ENCODE measurements at places on chromosomes 3 and 15.

GRCh38 chr15:45884755-45885445, 250.1 kb downstream of the SQOR start:
- no peak for DNase-seq

DNA sequence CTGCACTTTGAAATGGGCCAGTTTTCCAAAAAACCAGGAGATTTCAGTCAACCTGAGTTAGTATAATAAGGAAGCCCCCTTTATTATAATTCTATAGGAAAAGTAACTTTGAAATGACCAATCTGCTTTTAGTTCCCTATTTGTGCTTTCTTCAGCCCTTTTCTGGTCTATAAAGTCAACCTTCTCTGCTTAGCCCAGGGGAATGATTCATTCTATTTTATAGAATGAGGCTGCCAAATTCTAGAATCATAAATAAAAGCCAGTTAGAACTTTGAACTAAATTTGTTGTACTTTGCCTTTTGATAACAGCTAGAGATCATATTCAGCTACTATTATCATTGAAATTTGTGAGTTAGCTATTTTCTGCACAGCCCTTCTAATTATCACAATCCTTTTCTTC, 24.7 kb downstream of the CIP2A start:
- DNase-seq, result no peak

DNA sequence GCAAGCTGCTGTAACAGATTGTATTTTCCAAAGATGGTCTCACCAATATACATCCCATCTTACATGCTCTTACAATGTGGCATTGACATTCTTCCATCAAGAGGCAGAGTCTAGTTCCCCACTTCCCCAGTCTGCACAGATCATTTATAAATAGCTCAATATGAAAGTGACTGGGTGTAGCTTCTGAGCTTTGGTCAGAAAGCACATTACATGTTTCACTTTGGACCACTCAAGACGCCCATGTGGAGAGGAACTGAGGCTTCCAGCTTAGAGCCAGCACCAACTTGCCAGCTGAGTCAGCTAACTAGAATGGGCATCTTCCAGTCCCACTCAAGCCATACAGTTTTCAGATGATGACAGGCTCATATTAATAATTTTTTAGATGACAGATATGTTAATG, 45.5 kb downstream of the GREM1 start:
- DNase-seq, result no peak

- no peak for DNase-seq
Observed at GRCh38 chr3:193270451-193270850, 29.4 kb downstream of the PLAAT1 start.

DNA sequence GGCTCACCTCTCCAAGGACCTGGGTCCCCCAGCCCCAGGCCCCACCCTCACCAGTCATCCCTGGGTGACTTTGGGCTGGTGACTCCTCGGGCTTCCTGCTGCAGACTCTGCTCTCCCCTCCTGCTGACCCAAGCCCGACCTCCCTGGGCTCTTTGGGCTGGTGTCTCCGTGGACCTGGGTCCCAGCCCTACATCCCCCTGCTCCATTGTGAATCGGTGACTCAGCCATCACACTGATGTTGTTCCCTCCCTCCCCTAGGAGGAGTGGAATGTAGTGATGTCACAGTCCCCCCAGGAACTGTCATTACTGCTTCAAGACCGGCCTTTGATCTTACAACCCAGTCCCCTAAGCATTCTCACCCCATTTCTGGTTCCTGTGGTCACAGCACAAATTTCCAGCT, 83.7 kb downstream of the ADAMTS7 start:
- no peak for DNase-seq

GRCh38 chr3:30141927-30142326, 464.5 kb upstream of the TGFBR2 start:
- DNase-seq, result no peak

GRCh38 chr15:57789225-57789624, 82.7 kb downstream of the POLR2M start:
- no peak for DNase-seq

DNA sequence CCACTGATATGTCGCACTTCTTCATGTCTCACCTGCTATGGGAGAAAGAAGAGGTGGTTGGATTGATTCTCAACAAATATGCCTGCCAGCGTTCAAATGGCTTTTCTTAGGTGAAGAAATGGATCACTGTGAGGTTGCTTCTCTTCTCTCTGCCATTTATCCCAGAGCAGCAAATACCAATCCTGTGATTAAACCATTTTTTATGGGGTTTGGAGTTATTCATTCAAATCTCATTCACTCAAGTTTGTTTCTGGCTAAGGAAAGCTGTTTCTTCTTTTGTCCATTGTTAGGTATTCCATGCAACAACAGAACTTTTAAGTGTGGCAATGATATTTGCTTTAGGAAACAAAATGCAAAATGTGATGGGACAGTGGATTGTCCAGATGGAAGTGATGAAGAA, 12.2 kb upstream of the C3orf52 start:
- DNase-seq, result no peak

DNA sequence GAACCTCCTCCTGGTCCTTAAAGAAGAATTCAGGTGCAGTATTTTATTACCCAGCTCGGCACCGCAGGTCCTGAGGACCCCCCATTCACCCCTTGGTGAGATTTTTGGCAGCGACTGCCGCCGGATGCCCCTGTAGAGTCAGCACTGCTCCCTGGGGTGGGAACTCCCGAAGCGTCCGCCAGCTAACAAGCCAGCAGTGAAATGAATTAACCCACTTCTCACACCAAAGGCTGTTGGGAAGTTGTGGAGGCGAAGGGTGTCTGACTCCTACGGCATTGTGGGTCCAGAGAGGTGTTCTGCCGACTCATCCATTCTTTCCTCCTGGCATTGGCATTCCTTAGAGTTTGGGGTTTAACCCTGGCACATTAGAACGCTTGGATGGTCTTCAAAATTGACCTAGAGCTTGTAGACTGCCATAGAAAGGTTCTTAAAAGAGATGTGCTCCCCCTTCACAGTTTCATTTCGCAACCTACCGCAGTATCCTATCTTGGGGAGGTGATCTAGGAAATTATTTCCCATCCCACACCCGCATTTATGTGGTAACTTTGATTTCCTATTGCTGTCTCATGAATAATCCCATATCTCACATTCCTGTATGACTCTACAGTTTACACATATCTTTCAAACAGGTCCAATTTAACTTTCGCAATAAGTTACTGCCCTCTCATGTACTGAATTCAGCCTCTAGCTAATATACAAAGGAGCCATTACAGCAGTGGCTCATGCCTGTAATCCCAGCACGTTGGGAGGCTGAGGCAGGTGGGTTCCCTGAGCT, 879 bp upstream of the EIF5A2 start:
- DNase-seq, result no peak

GRCh38 chr3:69445024-69445423, 59.1 kb upstream of the FRMD4B start:
- no peak for DNase-seq

DNA sequence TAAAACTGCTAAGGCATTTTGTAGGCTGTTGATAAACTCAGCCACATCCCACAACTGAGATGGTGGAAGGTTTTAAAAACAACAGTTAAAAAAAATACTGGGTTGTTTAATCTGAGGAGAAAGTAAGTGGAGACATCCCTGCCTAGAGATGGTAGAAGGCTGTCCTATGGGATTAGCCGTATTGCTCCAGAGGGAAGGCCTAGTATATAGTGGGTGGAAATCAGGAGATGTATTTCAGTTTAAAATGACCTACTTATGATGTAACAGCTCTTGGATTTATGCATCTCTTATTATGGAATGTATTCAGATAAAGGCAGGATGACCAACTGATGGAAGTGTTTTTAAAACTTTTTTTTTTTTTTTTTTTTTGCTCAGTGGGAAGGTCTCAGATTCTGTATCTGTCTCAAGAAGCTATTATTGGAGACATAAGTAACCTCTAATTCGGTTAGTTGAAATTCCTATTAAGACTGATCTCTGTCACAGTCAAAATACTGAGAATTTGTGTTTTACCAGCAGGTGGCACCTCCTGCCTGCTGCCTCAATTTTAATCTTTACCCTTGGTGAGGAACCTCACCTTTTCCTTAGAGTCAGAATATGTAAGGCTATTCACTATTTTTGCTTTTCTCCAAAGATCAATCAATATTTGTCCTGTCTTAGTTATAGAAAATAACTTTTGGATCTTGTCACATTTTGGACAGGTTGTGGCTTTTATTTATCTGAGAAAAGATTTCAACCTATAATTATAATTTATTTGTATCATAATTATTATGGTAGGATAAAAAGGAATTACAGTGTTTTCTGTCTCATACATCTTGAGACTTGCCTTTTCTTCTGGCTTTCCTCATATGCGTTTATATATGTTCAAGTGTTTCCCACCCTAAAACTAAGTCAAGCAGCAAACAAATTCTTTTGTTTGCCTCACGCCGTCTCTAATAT, 63.0 kb downstream of the VPS8 start:
- no peak for DNase-seq

- DNase-seq, result no peak
Observed at GRCh38 chr15:84006421-84006820, 229.2 kb upstream of the GOLGA6L4 start.

DNA sequence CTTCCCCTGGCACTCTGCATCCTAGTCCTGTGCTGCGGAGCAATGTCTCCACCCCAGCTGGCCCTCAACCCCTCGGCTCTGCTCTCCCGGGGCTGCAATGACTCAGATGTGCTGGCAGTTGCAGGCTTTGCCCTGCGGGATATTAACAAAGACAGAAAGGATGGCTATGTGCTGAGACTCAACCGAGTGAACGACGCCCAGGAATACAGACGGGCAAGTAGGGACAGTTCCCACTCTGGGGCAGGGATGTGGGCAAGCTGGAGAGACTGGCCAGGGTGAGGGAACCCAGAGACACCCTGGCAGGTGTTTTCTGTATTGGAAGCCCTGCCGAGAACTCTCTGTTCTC, 247 bp downstream of the FETUB start:
- no peak for DNase-seq

GRCh38 chr3:110576960-110577359, 494.7 kb upstream of the NECTIN3 start:
- DNase-seq, result no peak

GRCh38 chr15:41254560-41254959, 23.5 kb downstream of the CHP1 start:
- no peak for DNase-seq

DNA sequence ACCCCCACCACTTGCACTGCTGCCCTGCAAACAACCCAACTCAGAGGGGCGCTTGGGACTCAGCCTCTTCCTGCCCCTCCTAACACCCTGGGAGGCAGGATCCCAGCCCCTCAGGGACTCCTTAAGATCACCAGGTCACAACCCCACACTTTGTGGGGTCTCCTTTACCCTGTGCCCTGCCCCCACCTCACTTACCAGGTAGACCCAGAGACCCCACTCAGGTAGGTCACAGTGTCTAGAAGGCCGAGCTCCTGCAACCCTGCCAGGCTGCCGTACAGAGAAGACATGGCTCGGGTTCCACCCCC, 9.1 kb downstream of the PLA2G4F start:
- no peak for DNase-seq

DNA sequence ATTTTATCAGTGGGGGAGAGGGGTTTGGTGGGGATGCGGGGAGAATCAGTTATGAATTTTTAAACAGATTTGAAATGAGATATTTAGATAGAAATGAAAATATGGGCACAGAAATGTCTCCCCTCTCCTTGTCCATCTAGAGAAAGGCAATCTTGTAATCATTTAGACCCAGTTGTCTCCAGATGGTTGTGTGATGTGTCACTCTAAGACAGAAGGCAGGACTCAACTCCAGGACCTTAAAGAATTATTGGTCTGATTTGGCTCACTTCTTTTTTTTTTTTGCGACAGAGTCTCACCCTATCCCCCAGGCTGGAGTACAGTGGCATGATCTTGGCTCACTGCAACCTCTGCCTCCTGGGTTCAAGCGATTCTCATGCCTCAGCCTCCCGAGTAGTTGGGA, 77.2 kb downstream of the EOMES start:
- no peak for DNase-seq

GRCh38 chr15:68192804-68193486, 12.2 kb downstream of the CALML4 start:
- DNase-seq, result no peak

DNA sequence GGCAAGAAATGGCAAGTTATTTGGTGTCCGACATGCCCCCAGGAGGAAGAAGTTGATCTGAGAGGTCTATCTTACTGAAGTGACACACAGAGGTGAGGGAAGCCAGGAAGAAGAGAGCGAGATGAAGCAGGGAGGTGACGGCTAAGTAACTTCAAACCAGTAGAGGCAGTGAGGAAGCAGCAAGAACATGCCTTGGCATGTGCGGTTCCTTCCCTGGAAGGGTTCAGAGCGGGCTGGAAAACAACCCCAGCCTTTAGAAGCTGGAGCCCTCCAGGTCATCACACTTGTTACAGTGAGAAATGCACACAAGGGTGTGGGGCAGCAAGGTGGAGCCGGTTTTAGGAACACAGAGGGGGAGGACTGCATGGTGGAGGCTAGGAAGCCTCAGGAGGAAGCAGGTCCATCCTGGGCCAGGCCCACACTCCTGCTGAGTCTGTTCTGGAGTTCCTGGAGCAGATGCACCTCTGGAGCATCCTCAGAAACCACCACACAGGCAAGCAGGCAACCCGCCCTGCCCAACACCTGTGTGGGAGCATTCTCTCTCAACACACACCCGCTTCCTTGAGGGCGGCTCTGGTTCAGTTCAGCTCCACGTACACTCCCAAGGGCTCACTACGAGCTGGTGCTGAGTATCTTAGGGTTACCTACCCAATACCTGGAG, 47.1 kb downstream of the POC1A start:
- no peak for DNase-seq

DNA sequence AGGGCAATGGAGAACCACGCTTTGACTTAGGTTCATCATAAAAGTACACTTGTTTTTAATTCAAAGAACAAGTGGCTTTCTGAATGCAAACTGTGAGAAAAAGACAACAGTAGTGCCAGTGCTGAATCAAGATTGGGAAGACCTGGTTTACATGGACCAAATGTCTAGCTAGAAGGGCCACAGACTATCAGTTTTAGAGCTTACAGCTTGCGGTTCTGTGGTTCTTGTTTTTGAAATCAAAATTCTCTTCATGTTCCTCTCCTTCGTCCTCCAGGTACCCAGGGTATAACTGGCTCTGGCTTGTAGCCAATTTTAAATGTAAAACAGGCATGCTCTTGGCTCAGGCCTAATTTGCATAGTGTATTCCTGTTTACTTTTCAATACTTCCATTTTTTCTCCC, 124.6 kb downstream of the TGFBR2 start:
- DNase-seq, result no peak

- DNase-seq, result no peak
Observed at GRCh38 chr3:159322322-159322939, 520.6 kb downstream of the MFSD1 start.

DNA sequence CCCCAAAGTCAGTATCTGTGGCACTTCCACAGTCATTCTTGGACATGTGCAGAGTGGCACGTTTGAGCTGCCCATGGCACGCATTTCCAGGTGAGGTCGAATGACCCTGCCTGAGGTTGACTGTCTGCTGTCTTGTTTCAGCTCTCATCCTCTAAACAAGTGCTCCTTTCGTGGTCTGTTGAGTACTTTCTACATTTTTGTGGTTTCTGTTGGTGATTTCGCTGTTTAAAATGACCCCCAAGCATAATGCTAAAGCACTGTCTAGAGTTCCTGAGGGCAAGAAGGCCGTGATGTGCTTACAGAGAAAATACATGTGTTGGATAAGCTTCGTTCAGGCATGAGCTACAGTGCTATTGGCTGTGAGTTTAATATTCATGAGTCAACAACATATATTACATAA, 40.0 kb upstream of the SAMMSON start:
- DNase-seq, result no peak

Data from NCI-H2081 treated with DMSO at 0.1 percent for 48 hours (cell line).